ENCODE measurements at places on chromosomes 12 and 14.

GRCh38 chr14:27605282-27605681 lies 1007.4 kb upstream of the NOVA1 start:
- no peak for DNase-seq

- DNase-seq = no peak
Measured at GRCh38 chr14:25622763-25623162, 572.8 kb upstream of the STXBP6 start.

- no peak for DNase-seq
Measured at GRCh38 chr12:45433441-45433868, 217.6 kb downstream of the ANO6 start.

- no peak for DNase-seq
Measured at GRCh38 chr12:47017901-47018475, 61.4 kb upstream of the PCED1B start.

- DNase-seq = no peak
Measured at GRCh38 chr12:123648401-123648800, 14.8 kb downstream of the GTF2H3 start.

- DNase-seq = no peak
Measured at GRCh38 chr12:89363084-89363483, 10.8 kb upstream of the DUSP6 start.

DNA sequence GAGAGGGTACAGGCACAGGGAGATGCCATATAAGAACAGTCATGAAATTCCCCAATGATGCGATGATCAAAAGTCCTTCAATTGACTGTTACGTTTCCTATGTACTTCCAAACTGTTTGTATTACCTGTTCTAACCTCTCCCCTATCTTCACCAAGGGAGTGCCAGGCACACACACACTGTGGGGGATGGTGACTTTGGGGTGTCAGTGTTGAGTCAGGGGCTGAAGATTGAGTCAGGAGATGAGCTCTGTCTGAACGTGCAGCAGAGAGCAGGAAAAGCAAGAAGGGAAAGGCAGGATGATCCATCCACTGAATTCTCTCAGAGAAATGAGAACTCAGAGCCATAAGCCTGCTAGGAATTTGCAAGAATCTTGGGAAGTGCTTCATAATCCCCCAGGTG lies 153.4 kb downstream of the EFCAB11 start:
- no peak for DNase-seq

GRCh38 chr14:78978896-78979295 lies 808.7 kb downstream of the NRXN3 start:
- DNase-seq = no peak

GRCh38 chr12:45518291-45519235 lies 210.9 kb upstream of the ARID2 start:
- DNase-seq = peak; percentile 76

DNA sequence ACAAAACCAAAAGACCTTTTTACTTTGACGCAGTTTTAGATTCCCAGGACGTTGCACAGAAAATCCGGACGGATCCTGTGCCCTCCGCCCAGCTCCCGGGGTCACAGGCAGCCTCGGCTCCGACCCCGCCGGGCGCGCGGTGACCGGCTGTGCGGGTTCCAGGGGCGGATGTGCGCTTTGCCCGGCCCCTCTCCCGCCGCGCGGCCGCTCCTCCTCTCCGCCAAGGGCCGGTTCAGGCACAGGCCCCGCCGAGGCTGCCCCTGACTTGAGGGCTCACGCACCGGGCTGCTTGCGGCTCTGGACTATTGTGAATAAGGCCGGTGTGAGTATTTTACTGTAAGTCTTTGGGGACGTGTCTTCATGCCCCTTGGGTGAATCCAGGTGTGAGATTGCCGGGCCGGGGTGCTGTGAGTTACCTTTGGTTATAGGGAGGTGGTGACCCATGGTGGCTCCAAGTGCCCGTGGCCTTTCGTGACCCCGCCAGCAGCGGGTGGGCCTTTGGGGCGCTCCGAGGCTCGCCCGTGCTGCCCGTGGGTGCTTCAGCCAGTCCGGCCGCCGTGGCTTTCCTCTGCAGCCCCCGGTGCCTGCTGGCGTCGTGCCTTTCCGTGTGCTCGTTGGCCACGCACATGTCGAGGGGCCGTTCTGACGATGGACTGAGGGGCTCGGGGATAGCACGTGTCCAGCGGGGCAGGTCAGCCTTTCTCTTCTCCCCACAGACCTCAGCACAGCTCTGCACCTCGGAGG lies 45.9 kb downstream of the NOC4L start:
- DNase-seq = no peak

DNA sequence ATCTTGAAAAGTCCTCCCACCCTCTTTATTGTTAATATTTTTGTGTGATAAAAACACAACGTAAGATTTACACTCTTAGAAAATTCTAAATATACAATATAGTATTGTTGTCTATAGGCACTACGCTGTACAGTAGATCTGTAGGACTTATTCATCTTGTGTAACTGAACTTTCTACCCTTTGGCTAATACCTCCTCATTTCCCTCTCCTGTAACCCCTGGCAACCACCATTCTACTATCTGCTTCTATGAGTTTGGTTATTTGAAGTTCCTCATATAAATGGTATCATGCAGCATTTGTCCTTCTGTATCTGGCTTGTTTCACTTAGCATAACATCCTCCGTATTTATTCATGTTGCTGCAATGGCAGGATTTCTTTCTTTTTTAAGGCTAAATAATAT lies 5.2 kb upstream of the CLEC9A start:
- DNase-seq = no peak

DNA sequence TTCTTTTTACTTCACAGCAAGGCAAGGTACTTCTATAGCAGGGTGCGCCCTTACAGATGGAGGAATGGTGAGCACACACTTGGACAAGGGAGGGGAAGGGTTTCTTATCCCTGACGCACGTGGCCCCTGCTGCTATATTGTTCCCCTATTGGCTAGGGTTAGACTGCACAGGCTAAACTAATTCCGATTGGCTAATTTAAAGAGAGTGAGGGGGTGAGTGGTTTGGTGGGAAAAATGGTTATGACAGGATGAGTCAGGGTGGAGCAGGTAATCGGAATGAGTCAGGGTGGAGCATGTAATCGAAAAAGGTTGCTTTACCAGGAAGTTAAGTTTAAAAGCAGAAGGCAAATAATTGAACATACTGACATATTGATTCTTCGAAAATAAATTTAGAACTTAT lies 23.7 kb upstream of the RAB21 start:
- no peak for DNase-seq

DNA sequence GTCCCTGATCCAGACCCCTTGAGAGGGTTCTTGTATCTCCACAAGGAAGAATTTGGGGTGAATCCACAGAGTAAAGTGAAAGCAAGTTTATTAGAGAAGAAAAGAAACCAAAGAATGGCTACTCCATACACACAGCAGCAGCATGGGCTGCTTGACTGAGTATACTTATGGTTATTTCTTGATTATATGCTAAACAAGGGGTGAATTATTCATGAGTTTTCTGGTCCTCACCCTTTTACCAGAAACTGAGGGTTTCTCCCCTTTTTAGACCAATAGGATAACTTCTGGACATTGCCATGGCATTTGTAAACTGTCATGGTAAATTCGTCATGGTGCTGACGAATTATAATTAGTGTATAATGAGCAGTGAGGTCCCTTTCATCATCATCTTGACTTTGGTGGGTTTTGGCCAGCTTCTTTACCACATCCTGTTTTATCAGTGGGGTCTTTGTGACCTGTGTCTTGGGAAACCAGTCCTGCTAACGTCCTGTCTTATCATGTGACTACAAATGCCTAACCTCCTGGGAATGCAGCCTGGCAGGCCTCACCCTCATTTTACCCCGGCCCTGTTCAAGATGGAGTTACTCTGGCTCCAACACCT lies 121.9 kb downstream of the SPTSSA start:
- no peak for DNase-seq

DNA sequence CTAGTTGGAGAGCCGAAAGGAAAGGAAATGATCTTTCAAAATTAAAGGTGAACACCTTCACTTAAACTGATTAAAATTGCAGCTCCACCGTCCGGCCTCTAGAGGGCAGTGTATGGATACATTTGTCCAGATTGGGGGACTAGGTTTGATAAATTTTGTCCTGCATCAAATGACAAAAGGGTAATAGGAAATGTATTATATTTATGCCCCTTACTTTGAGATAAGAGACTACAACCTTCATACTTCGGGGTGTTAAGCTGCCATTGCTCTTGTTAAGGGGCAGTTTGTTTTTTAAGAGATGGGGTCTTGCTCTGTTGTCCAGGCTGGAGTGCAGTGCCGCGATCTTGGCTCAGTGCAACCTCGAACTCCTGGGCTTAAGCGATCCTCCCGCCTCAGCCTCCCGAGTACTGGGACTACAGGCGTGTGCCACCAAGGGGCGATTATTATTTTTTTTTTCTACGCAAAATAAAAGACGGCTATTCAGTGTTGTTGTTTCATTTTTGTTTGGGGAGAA lies 818 bp upstream of the SUOX start:
- DNase-seq = peak; percentile 66

DNA sequence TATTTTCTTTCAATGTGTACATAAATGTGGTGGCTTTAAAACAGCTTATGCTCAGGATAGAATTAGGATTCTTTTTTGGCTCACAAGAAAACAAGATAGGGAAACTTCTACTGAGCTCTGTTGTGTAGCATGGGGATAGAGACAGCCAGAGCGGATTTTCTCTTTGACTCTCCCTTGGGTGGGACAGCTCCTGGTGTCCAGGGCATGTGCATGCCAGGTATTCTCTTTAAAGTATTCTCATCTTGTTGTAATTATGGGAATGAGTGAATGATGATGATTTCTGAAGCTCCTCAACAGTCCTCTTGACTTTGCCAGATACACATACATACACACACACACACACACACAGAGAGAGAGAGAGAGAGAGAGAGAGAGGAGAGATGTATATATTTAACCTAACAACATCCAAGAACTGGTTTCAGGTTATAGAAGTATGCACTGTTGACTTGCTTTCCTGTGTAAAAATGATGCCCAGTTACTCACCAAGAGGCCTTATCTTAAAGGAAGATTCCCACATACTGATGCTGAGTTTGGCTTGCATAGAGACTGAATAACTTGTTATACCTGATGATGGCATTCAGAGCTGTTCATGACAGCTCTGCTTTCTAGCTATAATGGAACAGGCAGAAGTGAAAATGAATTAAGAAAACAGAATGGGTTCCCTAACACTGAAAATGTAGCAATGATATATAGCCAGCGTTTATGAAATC lies 387.5 kb downstream of the EGLN3 start:
- no peak for DNase-seq

- no peak for DNase-seq
Measured at GRCh38 chr12:118188690-118189371, 52.9 kb downstream of the PEBP1 start.

DNA sequence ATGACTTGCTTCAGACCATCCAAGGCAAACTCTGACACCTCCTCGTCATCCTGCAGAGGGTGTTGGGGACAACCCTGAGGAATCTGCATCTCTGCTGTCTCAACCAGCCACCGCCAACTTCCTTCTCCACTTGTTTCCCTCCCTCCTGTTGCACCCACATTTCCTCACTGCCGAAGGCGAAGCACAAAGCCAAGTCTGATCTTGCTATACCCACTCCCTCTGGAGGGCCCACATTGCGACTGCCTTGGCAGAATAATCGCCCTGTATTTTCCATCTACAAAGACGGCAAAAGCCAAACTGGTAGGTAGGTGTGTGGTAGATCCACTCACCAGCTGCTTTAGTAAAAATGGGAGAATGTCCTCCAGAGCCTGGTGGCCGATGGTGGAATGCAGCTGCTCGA lies 21.8 kb upstream of the RAB35 start:
- DNase-seq = no peak

DNA sequence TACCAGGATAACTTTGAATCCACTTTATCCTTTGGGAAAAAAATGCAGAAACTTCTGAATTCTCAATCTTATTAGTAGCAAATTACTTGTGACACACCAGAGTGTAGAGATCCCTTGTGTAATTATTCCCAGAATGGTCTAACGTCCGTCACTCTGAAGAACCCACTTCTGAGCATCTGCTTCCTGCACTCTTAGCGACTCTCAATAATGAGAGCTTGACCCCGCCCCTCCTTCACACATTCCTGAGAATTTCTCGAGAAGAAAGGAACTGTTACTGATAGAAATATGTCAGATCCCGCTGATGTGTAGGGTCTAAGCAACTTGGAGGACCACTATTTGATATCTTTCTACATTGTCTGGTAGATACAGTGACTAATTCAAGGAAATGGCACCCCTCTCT lies 218.3 kb upstream of the PDZRN4 start:
- no peak for DNase-seq

GRCh38 chr14:26344596-26344995 lies 253.2 kb downstream of the NOVA1 start:
- DNase-seq = no peak

Measured in central memory CD4-positive, alpha-beta T cell (primary cell).